ENCODE measurements at places on chromosomes 12 and 14. TPM values are rescaled to one million over a fixed set of nuclear protein-coding genes. Genes with fewer than 3 reads are reported as not detected.

GRCh38 chr14:94595912-94596311, 14.7 kb downstream of the SERPINA5 start:
- no peak for DNase-seq

ZFYVE26 gene
- 14.0 TPM for polyA plus RNA-seq

DNA sequence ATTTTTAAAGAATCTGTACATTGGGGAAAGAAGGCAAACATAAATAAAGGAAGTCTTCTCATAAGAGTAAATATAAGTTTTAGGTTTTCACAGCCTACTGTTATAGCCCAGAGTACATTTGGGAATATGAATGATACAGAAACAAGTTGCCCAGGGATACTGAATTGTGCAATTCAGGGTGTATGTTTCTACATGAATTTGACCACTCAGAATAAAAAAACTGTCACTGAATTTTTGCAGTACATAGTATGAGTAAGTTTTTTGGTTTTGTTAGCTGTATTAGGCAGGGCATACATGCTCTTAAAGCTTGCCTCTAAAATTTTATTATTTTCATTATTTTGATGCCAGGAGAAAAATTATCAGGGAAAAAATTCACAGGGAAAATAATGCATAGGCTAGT, 6.6 kb upstream of the PCNX4 start:
- no peak for DNase-seq

KLRC2 gene
- polyA plus RNA-seq = not detected

POTEG gene
- not detected for polyA plus RNA-seq

MYF5 gene
- not detected for polyA plus RNA-seq

TAC3 gene
- 0.39 TPM for polyA plus RNA-seq

DNA sequence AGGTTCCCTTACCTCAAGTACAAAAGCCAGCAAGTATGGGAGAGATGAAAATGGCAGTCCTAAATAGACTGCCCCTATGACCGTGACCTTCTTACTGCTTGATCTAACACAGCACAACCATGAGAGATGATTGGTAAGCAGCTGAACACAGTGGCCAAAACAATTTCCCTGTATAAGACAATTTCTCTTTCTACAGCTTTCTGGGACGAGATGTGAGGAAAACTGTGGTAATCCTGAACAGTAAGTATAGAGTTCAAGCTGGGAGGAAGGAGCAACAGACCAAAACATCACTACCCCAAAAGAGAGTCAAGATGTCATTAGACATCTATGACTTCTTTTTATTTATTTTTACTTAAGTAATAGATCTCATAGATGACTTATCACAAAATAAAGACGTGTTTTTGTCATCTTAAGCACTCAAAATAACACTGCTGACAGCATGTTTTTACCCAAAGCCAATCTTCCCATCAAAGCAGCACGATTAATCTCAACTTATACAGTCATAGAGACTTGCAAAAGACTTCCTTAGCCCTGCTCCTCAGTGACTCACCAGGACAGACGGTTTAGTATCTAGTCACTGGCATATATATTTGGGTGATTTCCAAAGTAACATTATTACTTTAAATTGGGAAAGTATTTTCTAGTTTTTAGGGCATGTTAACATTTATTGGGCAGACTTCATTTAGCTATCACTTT, 3.7 kb downstream of the TMEM52B start:
- DNase-seq = no peak

GRCh38 chr14:67965696-67966095, 146.1 kb downstream of the RAD51B start:
- no peak for DNase-seq

GRCh38 chr12:21054334-21054733, 76.7 kb upstream of the SLCO1B1 start:
- no peak for DNase-seq

GRCh38 chr12:49109641-49110463, 795 bp downstream of the LMBR1L start:
- DNase-seq = no peak

DNA sequence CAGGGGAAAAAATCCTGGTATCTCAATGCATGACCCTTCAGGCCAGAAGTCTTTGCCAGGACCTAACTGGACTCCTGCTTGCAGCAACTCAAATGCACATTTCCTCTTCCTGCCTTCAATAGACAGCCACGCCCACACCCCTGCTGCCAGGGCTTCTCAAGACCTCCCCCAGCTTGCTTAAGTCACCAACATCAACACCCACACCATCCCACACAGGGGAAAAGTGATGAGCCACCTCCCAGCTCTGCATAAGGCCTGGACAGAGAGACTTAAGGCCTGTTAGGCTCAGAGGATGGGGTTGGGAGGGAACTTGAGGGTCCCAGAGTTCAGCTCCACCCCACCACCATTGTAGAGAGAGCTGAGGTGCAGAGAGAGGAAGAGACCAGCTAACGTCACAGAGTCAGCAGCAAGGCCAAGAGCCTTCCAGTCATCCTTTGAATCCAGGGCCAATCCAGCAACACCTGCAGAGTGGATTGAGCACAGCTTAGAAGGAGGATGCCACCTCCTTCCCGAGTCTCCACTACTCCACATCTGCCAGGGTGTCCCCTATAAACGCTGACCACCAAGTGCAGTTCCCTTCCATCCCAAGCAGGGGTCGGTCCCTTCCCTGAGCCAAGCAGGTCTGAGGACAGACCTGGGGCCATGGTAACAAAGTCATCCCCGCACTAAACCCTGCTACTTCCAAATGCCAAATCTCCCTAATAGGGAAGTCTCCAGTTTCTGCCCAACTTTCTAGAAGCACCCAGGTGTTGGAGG, 50.0 kb downstream of the KDM2B start:
- no peak for DNase-seq

PDZRN4 gene
- 6.3 TPM for polyA plus RNA-seq

GRCh38 chr14:79011920-79012204, 841.7 kb downstream of the NRXN3 start:
- DNase-seq = no peak

- no peak for DNase-seq
These were observed 72.3 kb downstream of the SRGAP1 start for GRCh38 chr12:63916561-63917476.

DNA sequence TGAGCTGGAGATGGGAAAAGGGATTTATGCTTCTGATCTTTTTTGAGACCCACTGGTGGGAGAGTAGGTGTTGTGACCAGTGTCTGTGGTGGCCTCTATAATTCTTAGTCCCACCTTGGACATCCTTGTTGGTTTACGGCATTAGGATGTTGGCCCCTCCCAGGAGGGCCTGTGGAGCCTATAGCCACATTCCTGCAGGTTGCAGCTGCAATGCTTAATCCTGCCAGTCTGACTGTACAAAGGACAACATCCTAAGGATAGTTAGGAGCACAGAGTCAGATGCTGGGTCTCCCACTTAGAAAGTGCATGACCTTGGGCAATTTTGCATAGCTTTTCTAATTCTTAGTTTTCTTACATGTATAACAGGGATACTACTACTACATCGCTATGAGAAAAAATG, 150.9 kb upstream of the SLC38A2 start:
- no peak for DNase-seq

STRAP gene
- polyA plus RNA-seq = 180 TPM

- no peak for DNase-seq
These were observed 60.0 kb downstream of the FAR2 start for GRCh38 chr12:29208936-29209701.

GRCh38 chr14:60616461-60616959, 32.8 kb downstream of the SIX1 start:
- no peak for DNase-seq

KLRB1 gene
- 5.5 TPM for polyA plus RNA-seq

DNA sequence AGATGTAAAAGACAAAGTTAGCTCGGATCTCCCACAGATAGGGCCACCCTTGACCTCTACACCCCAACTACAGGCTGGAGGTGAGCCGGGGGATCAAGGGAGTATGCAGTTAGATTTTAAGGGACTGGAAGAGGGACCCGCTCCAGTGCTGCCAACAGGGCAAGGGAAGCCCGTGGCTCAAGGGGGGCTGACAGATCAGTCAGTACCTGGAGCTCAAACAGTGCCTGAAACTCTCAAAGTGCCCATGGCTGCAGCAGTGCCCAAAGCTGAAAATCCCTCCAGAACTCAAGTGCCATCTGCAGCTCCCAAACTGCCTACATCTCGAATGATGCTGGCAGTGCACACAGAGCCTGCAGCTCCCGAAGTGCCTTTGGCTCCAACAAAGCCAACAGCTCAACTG, 10.4 kb downstream of the NYNRIN start:
- DNase-seq = no peak
